ENCODE measurements at places on chromosomes 16 and 17.

DNA sequence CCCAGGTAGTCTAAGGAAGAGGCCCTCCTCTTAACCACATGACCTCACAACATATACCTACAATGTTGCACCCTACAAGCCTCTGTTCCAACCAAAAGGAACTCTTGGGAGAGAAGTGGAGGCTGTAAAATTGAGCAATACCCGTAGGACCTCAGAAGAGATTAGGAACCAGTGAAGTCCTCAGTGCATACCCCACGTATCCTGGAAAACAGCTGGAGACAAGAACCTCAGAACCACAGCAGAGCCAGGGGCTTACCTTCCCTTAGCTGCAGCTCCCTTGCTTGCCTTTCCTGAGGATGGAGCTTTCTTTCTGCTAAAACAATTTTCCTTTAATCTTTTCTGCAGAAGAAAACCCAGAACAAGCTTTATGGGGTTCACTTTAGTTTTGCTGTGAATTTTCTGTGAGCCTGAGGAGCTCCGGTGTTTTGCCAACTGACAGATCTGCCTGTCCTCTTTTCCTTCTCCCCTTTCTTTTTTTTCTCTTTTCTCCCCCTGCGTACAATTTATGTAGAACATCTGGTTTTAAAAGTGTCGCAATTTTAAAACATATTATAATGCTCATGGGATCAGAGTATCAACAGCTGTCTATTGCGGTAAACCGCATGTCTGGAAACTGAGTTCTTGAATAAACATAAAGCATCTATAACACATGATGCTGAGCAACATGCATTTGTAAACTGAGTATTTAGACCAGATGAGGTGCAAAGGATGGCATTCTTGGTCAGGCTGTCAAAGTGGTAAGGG is 226.4 kb upstream of the MAF start:
- no peak for DNase-seq

GRCh38 chr16:63575041-63575440 is 1538.8 kb upstream of the CDH8 start:
- no peak for DNase-seq

DNA sequence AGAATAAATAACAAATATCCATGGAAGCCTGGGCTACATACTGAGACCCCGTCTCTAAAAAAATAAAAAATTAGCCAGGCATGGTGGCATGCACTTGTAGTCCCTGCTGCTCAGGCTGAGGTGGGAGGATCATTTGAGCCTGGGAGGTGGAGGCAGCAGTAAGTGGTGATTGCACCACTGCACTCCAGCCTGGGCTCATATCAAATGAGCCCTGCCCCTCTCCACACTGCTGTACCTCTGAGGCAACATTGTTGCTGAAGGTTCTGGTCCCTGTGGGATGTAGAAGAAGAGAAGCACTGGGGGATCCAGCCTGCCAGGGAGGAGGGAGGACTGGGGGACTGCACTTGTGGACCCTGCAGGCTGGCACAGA is 11.4 kb upstream of the ARHGAP23 start:
- no peak for DNase-seq

GRCh38 chr17:7038025-7038862 is 2.4 kb downstream of the SLC16A13 start:
- no peak for DNase-seq

DNA sequence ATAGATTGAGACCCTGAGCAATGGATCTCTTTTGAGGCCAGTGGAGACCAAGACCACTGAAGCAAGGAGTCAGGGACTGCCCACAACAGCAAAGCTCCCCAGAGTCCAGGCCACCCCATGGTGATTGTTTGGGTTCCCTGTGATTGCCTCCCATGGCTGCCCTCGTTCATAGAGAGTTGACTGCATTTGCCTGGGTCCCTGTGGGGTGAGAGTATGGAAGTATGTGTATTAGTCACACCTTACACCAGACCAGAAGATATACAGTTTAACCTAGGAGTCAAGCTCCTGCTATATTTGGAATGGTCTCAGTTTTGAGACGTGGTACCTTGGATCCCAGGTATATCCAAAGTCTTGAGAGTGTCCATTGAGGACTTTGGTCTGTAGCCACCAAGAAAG is 20.2 kb downstream of the HLF start:
- DNase-seq: no peak

- DNase-seq: no peak
These were observed 256.9 kb upstream of the PMFBP1 start for GRCh38 chr16:72428681-72429376.

DNA sequence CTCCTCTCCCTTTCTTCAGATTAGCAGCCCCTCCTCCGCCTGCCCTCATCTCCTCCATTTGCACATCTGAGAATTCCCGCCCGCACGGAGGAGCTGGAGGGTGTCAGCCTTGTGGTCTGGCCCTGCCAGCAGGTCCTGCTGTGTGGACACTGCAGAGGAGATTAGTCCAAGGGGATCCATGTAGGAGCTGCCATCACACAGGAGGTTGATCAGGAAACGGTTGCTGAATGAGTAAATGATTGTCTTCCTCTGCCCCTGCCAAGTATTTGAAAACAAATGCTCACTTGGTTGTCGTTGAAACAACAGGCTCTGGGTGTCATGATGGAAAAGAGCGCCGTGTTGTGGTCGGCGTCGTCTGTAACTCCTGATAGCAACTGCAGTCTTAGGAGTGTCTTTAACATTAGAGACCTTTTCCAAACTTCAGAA is 63.8 kb upstream of the CHMP6 start:
- no peak for DNase-seq

GRCh38 chr16:1919327-1919998 is 1.2 kb upstream of the HS3ST6 start:
- no peak for DNase-seq

DNA sequence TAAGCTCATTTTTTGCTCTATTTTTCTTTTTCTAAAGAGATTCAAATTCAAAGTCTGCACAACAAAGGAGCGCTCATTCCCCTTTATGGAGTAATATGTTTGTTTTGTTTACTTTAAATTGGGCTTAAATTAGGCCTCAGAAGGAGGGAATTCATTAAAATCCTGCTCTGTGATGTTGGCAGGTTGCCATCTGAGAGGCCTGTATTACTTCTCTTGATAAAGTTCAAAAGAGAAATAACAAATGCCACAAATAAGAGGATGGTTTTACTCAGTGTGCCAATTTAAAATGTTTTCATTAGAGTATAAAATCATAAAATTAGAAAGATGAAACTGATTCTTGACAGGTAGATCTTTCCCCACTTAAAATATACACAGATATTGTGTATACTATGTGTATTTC is 54.5 kb upstream of the HLF start:
- no peak for DNase-seq

DNA sequence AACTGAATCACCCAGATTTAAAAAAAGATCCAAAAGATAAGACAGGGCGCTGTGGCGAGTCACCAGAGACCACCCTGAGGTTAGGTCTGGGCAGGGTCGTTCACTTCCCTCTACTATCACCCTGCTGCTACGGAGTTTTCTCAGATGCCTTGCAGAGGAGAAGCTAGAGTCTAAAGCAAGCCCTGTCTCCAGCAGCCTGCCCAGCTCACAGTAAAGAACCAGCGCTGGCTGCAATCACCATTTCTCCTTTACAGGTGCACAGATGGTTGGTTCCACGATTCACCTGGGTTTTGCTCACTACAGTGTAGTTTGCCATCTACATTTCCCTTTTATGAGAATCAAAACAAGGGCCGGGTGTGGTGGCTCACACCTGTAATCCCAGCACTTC is 71.3 kb downstream of the SRCIN1 start:
- no peak for DNase-seq

DNA sequence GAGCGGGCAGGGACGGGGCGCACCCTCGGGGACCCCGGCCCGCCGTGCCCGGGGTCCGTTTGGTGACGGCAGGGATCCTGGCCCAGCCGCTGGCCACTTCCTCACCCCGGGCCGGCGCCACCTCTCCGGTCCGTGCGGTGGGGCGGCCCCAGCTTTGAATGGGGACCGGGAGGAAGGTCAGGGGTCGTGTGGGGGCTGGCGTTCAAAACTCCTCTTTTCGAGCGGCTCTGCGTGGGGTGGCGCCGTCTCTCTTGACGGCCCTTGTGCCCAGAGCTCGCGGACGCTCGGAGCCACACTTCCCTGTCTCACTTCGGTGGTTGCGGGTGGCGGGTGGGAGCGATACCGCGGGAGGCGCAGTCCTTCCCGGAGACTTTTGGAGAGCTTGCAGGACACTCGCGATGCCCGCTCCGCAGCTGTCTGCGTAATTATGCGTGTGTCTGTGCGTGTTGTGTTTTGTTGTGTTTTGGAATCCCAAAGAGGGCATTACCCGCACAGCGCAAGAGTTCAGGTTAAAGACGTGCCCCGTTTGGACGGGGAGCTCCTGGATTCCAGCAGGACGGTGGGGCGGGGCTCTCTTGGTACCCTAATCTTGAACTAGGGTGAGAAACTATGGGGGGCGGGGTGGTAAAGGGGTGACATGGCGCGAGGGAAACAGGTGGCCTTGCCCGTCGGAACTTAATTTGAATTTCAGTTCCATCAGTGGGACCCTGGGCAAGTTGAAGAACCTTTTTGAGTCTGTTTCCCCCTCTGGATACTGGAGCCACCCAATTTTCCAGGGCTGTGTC is 637 bp downstream of the PLCG2 start:
- peak; percentile 18 for DNase-seq

Measured in CD4-positive, alpha-beta T cell treated with Interleukin-10 for 1 hour (primary cell).